ENCODE measurements at places on chromosomes 12 and 14.

DNA sequence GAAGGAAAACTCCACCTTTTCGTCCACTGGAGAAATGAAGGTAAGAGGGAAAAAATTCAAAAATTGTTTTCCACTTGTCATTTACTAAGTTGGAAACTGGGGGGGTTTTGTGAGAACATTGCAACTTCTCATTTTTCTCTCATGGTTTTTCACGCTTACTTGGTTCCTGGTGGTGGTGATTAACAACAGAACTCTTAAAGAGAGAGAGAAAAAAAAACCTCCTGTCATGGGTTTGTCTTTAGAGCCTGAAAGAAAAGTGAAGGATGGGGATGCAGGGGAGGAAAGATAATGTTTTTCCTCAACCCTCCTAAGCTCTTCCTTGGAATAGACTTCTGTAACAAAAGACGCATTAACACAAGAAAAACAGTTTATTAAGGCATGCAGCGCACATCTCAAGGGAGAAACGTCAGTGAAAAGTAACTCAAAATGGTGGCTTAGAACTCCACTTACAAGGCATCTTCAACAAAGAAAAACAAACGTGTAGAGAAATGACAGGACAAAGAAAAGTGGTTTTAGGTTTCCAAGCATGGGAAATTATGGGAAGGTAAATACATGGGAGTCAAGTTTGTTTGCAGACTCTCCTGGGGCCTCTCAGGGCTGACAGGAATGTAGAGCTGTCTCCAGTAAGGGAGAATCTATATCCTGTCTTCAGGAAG lies 81.9 kb upstream of the ATF7IP start:
- DNase-seq: no peak

- DNase-seq: no peak
Observed at GRCh38 chr12:75756111-75756510, 244.7 kb upstream of the KRR1 start.

DNA sequence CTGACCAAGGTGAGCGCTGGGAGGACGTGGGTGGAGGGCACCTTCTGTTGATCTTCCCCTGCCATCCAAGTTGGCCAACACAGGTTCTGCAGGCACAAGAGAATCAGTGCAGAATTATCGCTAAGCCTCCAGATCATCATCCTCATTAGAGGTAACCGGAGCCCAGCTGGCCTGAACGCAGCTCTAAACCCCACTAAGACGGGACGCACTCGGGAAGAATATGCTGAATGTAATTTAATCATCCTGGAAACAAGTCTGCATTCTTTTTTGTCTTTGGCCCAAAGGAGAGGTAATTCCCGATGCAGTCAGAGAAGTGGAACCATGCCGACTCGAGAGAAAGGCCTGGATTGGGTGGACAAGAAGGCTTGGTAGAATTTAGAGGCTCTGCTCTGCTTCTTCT lies 111.0 kb upstream of the GSC start:
- DNase-seq: no peak

GRCh38 chr12:57175428-57176138 lies 28.2 kb upstream of the LRP1-AS start:
- DNase-seq: peak; percentile 45

GRCh38 chr12:115569345-115570068 lies 708.0 kb downstream of the MED13L start:
- no peak for DNase-seq

DNA sequence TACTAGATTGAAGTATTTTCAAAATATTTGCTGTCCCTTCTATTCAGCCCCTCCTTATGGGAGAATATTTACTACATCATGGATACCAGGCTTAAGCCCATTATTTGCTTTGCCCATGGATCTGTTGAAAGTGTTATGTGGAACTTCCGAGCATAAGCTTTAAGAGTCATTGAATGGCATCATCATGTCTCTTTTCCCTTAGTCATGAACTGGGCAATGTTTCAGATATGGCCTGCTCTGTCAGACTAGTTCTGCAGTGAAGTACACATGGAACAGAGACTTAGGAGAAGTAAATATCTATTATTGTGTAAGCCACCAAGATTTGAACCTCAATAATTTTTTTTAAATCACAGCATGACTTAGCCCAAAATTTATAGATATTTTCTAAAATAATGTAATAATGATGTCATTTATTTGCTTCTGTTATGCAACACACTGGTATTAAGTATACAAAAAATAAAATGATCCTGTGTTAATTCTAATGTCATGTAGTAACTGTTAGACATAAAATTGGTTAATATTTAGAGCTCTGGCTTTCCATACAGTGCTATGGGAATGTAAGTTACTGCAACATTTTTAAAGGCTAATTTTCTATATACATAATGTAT lies 1097.3 kb downstream of the SLC16A7 start:
- DNase-seq: peak; percentile 2

DNA sequence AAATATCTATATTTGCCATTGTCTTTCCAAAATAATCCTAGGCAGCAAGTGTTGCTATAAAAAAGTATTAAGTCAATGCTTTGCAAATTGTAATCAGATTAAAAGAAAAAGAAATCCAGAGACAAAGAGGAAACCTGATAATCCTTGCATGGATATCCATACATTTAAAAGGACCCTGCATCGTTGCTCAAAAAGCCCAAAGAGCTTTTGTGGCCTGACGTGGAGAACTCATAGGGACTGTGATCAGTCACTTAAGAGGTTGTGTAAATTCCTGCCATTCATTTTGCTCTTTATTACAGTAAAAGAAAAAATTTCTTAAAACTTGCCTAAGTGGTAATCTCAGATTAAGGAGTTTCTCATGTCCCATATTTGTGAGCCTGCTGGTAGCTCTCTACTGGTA lies 392.6 kb downstream of the C12orf75 start:
- no peak for DNase-seq

GRCh38 chr12:110741341-110742095 lies 1.2 kb downstream of the PPP1CC start:
- no peak for DNase-seq

DNA sequence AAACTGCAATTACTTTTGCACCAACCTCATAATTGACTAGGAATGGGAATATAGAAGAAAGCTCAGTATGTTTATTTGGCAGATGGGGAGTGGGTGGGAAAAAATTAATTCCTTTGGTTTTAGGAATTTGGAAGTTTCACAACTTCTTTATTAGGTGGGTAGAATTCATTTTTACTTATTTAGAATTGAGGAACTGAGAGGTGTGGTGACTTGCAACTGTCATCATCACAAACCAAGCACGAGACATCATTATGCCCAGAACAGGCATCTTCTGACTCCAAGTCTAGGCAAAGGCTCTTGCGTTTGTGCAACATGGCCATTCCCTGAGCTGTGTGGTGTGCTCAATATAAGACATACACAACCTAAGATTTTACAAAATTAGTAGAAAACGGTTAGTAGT lies 380.0 kb downstream of the ATP23 start:
- DNase-seq: no peak

DNA sequence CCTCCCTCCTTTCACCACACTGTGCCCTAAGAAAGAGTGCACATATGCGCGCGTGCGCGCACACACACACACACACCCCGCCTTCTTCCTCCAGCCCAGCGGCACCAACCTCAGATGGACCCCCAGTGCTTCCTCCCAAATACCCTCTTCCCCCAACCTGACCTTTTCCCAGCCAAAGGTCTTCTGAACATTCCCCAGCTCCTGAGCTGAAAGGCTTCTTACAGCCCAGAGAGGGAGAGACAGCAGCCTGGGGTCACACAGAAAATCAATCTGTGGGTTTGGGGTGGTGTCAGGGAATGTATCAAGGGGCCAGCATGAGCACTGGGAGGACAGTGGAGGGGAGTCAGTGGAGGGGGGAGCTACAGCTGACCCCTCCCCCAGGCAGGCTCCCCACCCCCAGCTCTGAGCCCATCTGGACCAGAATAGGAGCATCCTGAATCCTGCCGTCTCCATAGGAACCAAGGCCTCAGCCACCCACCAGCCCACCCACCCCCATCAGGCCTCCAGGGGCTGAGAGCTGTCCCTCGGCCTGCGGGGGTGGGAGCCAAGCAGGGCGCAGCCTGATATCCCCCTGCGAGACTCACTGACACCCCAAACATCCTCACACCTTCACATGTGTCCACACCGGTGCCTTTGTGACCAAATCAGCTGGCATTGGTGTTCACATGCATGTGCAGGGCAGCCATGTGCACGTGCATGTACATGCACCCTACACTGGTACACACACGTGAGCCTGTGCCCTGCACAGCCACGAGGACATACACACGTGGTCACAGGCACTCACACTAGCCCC lies 5.7 kb downstream of the RASAL1 start:
- DNase-seq: no peak

DNA sequence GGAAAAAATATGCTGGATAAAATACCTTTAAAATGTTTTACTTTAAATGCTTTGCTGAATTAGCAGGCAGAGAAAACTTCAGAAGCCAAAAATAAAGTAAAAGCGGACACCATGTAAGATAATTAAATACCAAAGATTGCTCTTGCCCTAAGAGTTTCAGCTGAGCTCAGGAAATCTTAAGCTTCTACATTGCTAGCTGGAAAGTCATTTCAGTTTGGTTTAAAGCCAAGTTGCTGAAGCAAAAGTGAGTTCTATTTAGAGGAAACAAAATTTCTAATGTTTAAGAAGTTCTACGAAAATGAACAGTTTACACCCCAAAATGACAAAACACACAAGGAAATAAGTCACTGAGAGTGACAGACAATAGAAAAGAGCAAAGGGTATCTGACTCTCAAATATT lies 310.0 kb downstream of the ADAMTS20 start:
- DNase-seq: peak; percentile 10

GRCh38 chr14:94839348-94839747 lies 69.4 kb upstream of the GSC start:
- no peak for DNase-seq

GRCh38 chr12:113634474-113634873 lies 162.8 kb upstream of the LHX5 start:
- no peak for DNase-seq

- DNase-seq: no peak
Observed at GRCh38 chr14:101899263-101899662, 65.1 kb upstream of the DYNC1H1 start.

DNA sequence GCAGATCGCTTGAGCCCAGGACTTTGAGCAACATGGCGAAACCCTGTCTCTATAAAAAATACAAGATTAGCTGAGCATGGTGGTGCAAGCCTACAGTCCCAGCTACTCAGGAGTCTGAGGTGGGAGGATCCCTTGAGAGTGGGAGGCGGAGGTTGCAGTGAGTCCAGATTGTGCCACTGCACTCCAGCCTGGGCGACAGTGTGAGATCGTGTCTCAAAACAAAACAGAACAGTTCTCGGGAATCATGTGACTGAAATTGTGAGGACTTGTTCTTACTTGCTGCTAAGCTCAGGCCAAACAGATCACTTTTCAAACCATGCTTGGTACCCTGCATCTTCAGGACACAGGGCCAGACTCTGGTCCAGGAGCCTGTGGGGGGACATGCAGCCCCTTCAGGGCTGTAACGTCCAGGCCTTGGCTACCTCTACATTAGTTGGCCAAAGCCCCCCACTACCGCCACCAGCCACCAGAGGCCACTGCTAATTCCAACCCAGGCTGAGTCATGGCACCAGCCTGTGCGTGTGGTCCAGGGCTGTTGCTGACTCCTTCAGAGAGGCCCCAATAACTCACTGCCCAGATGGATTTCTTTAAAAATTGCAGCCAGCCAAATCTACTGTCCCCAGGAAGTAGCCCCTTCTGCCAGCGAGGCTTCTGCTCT lies 33.4 kb upstream of the SYNDIG1L start:
- peak; percentile 73 for DNase-seq

DNA sequence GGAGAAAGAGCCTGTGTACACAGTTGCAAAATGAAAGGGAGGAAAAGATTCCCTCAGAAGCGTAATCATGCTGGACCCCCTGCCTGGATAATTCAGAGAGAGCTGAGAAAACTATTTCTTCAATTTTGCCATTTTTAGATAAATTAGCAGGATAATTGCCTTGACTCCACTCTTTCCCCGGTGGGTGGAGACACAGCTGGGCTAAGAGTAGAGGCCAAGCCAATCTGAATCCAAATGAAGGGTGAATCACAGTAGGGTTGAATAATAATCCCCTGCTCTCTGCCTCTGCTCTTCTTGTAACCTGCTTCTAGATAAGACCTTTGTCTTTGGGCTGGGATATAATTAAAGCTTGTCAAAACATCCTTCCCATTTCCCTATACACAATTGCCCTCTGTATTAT lies 150.1 kb downstream of the CAPZA3 start:
- no peak for DNase-seq

DNA sequence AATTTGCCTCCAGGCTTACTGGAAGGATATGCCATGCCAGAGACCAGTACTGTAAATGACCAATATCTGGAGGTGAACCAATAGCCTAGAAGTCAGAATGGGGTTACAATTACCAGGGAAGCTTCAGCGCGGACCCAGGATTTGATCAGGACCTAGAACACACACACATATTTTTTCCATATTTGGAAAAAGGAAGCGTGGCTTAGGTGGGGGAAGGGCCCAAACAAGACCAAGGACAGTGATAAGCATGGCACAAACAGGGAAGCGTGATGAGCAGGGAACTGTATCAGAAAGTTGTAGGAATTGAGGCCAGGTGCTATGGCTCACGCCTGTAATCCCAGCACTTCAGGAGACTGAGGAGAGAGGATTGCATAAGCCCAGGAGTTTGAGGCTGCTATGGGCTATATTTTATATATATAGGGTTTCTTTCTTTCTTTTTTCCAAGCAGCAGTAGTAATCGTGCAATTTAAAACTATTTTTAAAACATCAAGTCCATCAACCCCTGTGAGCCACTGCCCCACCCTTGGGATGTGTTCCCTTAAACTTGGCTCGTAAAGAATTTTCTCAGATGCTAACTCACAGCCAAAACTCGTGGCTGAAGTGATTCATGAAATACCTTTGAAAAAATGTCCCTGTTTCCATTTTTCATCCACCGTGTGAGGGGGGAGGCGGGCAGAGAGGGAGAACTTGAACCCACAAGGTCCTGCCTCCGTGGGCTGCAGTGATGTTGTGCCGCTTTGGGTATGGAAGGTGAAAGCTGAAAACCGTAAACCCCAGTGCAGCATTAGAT lies 16.7 kb downstream of the HRK start:
- peak; percentile 44 for DNase-seq

- DNase-seq: no peak
Observed at GRCh38 chr12:67515679-67516340, 132.7 kb upstream of the DYRK2 start.

DNA sequence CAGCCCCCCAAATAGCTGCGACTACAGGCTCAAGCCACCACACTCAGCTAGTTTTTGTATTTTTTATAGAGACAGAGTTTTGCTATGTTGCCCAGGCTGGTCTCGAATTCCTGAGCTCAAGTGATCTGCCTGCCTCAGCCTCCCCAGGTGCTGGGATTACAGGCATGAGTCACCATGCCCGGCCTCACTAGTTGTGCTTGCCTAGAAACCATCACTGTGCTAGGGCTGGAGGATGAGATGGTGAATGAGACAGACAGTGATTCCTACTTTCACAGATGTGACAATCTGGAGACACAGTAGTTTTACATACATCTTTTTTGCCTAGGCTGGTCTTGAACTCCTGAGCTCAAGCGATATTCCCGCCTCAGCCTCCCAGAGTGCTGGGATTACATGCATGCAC lies 7.5 kb upstream of the MSI1 start:
- DNase-seq: no peak

GRCh38 chr12:132196038-132196872 lies 52.0 kb downstream of the NOC4L start:
- DNase-seq: peak; percentile 36

Measured in foreskin fibroblast (primary cell).